ENCODE measurements at places on chromosomes 1 and 21.

DNA sequence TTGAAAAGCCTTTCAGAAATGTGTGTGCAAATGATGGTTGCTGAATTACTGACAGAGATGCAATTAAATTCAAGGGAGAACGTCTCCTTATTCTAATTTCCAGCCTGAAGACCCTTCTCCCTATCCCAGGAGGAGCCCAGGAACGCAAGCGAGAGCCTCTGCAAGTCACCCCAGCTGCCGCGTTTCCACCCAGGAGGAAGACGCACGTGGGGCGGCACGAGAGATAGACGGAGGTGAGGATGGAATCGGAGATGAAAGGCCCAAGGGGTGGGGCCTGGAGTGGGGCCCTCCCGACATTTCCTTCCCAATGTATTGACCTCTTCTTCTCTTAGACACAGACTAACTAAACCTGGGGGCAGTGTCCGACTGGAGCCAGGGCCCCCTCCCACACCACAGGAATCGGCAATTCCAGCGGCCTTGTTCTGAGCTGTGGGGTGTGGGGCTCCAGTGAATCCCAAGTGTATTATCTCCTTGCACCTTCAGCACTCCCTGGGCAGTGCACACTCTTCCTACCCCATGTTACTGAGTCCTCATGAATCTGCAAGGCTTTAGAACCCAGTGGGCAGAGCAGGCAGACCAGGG, 322.5 kb downstream of the AJAP1 start:
- no peak for DNase-seq

- no peak for DNase-seq
These were observed 45.3 kb downstream of the GPATCH2 start for GRCh38 chr1:217585577-217585976.

- DNase-seq = no peak
These were observed 434.6 kb upstream of the CHRM3 start for GRCh38 chr1:238951809-238952208.

- no peak for DNase-seq
These were observed 411.1 kb downstream of the SETD4 start for GRCh38 chr21:35649186-35649585.

DNA sequence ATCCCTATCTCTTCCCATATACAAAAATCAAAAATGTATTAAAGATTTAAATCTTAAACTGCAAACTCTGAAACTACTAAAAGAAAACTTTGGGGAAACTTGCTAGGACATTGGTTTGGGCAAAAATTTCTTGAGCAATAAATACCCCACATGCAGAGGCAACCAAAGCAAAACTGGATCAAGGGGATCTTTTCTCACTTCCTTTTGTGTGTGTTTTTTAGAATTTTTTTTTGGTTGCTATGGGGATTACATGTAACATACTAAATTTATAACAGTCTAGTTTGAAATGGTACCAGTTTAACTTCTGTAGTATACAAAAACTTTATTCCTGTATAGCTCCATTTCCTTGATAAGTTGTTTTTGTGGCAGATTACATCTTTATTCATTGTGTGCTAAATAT, 16.8 kb downstream of the MAST2 start:
- no peak for DNase-seq
